ENCODE measurements at places on chromosomes 6 and 20.

DNA sequence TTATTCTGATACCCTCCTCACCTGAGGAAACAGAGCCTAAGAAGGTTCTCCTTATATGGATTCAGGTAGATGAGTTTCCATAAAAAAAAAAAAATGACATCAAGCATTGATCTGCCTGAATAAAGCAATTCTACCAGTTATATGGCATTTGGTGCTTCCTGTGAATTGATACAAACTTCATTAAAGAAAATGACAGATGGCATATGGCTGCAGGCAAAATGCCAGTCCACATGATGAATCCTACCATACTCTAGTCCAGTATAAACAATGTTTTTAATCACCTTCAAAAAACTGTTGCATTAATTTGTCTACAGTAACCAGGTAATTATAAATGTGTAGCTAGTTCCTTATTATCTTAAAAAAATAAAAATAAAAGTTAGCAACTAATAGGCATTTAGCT is 559.2 kb upstream of the FLRT3 start:
- DNase-seq, result no peak

GRCh38 chr6:73665686-73666319 is 12.0 kb upstream of the SLC17A5 start:
- DNase-seq, result no peak

GRCh38 chr6:36867471-36868224 is 7.0 kb downstream of the PPIL1 start:
- DNase-seq, result no peak

DNA sequence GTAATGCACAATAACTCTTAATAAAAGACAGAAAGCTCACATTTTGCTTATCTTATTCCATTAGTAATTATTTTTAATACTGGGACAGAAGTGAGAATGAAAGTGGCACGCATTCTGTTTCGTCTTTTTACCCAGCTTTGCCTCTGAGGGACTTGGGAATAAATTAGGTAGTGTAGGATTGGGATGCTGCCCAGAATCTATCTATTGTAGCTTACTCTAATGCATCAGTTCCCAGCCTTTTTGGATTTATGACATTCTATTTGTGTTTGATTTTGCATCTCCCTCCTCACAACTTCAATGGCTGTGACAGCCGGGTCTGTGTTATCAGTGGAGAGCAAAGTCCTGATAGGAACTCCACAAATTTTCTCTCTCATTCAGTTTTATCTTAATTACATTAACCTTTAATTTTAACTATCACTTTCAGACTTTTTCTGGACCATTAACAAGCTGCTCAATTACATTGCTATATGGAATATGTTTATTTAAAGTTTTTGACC is 62.9 kb upstream of the TULP4 start:
- no peak for DNase-seq

DNA sequence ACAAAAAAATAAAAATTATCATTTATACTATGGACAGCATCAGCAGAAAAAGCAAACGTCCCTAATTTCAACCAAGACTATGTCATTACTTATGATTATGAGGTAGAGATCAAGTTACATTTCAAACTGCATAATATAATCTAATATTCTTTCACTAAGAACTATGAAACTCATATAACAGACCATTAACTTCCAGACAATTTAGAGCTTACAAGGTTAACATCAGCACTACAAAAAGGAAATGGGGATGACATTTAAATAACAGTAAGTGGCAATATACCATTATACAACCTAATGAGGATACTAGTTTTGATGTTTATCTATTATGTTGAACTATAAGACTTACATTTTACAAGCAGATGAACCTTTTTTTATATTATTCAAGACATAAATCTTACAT is 261.0 kb upstream of the THEMIS start:
- DNase-seq, result no peak

DNA sequence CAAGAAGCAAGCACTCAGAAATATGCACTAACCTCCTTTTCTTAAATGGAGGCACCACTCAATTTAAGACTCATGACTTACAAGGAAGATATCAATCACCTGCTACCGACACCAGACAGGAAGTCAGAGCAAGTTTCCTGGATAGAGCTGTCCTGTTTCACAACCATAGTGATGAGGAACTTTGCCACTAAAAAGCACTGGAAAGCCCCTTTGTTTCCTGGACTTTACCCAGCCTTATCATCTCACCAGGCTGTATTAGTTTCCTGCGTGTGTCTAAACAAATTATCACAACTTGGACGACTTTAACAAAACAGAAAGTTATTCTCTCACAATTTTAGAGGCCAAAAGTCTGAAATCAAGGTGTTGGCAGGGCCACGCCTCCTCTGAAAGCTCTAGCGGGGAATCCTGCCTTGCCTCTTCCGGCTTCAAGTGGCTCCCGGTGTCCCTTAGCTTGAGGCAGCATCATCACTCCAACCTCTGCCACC is 253.8 kb upstream of the STXBP5 start:
- DNase-seq, result no peak

- DNase-seq, result no peak
Measured at GRCh38 chr6:73802366-73802765, 106.4 kb downstream of the CD109 start.

- no peak for DNase-seq
Measured at GRCh38 chr6:115137910-115138309, 795.1 kb upstream of the HS3ST5 start.

DNA sequence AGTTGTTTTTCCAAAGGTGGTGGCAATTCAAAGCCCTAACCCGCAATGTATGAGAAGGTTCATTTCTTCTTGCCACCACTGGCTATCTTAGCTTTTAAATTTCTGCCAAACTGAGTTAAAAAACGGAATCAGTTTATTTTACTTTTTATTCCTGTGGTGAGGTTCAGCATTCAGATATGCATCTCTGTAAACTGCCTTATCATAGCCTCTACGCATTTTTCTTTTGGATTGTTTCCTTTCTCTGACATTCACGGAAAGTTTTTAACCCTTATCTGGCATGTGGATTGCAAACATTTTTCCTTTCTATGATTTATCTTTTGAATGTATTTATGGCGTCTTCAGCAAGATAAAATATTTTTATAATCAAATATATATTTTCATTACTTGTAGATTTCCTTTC is 37.7 kb downstream of the AK9 start:
- DNase-seq, result no peak

- no peak for DNase-seq
Measured at GRCh38 chr20:23257848-23258746, 92.5 kb upstream of the NXT1 start.

DNA sequence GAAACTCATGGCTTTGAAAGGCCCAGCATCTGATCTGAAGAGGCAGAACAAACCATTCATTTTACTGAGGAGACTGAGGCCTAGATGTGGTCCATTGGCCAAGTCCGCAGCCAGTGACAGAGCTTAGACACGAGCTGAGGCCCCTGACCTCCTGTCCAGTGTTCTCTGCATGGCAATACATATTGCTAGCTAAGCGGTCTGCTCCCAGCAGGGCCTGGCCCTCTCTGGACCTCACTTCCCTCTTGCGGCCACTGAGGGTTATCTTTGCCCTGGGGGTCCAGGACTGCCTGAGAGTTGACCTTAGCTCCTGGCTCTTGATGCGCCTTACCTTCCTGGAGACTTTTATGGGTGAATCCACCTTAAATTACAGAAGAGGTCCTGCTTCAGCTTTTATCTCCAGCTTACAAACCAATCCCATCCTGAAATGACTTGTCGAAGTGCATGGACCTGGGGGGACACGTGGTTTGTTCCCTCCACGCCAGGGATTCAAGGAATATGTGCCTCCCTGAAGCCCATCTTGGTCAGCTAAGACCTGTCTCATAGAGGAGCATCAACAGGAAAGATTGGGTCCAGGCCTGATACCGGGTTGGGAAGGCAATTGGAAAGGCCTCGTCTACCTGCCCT is 75.6 kb downstream of the CNBD2 start:
- no peak for DNase-seq

DNA sequence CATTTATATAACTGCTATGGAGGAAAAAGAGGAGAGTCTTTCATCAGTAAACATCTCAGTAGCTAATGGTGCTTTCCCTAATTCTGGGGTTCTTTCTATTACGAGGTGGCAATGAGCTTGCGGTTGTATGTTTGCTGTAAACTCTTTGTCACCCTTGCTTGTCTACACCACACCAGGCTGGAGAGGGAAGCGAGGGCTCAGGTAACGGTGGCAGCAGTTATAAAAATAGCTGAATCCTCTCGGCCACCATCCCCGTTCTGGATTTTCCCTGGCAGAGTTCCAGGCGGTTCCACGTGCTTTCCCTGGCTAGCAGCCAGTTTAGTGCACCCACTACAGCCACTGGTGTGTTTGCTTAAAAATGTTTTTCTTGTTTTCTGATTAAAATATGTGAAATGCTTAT is 39.0 kb downstream of the MAS1 start:
- no peak for DNase-seq

GRCh38 chr20:4905195-4905594 is 96.1 kb downstream of the SLC23A2 start:
- DNase-seq, result no peak

GRCh38 chr20:47230811-47231256 is 125.7 kb downstream of the ZMYND8 start:
- DNase-seq, result no peak

DNA sequence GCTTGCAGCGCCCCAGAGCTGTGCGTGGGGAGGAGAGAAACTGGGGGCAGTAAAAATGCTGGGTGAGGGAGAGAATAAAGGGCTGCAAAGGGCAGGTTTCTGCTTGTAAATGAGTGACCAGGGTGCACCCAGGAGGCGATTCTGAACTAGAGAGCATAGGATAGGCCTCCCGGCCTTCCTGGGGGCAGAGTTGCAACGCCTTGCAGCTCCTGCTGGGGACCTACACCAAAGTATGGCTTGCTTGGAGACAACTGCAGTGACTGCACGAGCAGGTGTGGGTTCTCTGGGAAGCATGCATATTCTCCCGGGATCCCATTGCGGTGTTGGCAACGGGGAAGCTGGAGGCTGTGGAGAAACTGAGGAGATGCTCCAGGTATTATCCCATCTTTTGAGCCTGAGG is 111.6 kb upstream of the SPACA1 start:
- peak; percentile 61 for DNase-seq

DNA sequence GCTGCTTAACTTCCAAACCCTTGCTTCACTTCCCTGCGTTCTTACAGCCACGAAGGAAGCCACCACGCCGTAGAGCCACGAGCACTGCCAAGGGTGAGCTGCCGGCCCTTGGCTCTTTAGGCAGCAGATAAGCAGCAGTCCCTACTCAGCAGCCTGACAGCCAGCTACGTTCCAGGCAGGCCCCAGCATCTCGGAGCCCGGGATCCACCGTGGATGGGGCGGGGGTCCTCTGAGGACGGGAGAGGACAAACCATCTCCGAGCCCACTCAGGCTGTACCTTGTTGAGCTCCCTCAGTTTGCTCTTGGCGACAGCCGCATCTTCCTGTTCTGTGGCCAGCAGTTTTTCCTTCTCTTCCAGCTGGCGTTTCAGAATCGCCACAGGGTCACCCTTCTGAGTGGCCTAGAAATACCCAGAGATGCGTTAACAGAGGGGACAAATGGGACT is 40.5 kb downstream of the RRBP1 start:
- DNase-seq, result no peak

GRCh38 chr6:15949982-15950381 is 178.9 kb upstream of the MYLIP start:
- DNase-seq, result no peak

DNA sequence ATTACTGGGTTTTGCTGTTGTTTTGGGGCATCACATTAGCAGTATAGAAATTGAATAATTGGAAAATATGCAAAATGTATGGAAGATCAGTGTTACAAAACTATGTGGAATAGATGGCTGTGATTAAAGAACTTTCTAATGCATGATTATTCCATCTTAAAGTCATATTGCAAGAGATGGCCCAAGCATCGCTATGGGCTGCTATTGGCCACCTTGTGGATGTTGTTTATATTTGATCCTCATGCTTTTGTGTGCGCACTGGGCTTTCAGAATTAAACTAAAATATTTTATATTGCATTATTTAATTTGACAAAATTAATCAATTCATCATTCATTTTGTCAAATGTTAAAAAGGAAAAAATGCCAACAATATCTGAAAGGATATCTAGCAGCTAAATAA is 16.1 kb upstream of the HMGN3 start:
- no peak for DNase-seq

DNA sequence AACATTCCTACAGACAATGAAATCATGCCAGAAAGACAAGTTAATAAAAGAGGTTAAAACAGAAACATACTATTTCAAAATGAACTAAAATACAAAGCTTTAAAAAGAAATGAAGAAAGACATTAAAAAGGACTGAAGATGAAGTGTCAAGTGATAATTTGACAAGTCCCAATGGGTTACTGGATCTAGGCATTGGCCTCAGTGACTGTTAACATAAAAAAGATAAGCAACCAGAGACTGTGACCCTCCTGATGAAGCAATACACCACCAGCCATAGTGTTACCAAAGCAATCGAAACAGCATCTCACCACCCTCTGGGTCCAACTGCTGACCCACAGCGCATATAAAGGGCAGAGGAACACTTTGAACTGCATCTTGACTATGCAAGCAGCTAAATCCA is 130.3 kb downstream of the FIG4 start:
- no peak for DNase-seq

- no peak for DNase-seq
Measured at GRCh38 chr6:134010400-134010799, 42.0 kb downstream of the SLC2A12 start.

GRCh38 chr6:169825558-169826225 is 74.3 kb downstream of the ERMARD start:
- DNase-seq, result no peak

DNA sequence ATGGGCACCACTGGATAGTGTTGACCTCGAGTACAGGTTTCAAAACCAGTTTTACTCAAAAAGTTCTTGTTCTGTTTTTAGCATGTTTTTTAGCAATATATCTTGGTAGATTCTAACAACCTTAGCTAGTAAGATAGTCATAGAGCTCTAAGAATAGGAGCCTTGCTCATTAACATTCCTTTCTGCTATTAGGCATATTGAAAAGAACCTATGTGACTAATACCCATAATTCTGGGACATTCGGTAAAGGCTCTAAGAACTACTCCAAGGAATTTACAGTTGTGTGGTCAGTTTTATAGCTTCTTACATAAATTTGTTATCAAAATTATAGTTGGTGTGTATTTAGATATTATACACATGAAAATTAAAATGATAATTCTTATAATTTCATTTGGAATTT is 11.6 kb downstream of the SLC9A8 start:
- no peak for DNase-seq

DNA sequence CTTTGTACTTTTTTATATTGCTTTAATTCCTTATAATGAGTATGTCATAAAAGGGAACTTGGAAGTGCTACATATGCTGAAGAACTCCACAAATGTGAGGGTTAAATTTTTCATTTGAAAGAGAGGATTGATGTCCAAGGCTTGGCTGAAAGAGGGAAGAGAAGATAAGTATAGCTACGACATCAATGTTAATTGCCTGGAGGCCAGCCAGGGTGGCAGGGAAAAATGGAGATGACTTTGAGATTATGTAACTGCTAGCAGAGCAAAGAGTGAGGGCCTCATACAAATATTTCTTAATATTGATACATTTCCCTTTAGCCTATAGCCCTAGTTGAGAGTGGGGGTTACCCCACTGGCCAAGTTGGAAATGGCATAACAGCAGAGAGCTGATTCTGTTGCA is 24.8 kb upstream of the RIMS4 start:
- no peak for DNase-seq
